ENCODE measurements at places on chromosomes 12 and 14. TPM values are rescaled to one million over a fixed set of nuclear protein-coding genes. Genes with fewer than 3 reads are reported as not detected.

The INHBC gene
- not detected for total RNA-seq

DNA sequence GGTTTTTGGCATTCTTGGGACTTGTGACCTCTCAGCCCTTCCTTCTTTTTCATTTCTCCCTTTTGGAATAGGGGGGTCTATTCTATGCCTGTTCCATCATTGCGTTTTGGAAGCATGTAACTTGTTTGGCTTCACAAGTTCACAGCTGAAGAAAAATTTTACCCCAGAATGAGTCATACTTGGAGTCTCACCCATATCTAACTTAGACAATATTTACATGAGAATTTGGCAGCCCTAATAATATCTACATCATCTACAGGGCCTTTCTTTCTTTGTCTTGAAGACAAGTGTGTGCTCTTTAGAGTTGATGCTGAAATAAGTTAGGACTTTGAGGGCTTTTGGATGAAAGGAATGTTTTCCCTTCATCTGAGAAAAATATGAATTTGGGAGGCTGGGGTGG lies 1312.9 kb upstream of the FLRT2 start:
- H3K36me3 ChIP-seq = peaks cover 6% of the 10 kb centered on the region
- no peaks in the 10 kb centered on the region for H3K27me3 ChIP-seq
- no peak for DNase-seq
- H3K4me1 ChIP-seq = no peaks in the 10 kb centered on the region

The KRT2 gene
- total RNA-seq = not detected

GRCh38 chr12:46043972-46044520 lies 53.7 kb upstream of the SCAF11 start:
- no peaks in the 10 kb centered on the region for H3K4me1 ChIP-seq
- no peak overlapping the region for H3K4me3 ChIP-seq
- no peak for DNase-seq
- peaks cover 6% of the 10 kb centered on the region for H3K27me3 ChIP-seq
- no peak overlapping the region for H3K27ac ChIP-seq
- H3K36me3 ChIP-seq = peaks cover 11% of the 10 kb centered on the region

The ERO1A gene
- 43.9 TPM for total RNA-seq

The CMTM5 gene
- not detected for total RNA-seq

GRCh38 chr14:105366386-105367074 lies 31.8 kb upstream of the TEX22 start:
- H3K27me3 ChIP-seq = no peaks in the 10 kb centered on the region
- H3K4me1 ChIP-seq = no peaks in the 10 kb centered on the region
- no peak overlapping the region for H3K4me3 ChIP-seq
- no peak overlapping the region for H3K27ac ChIP-seq
- H3K36me3 ChIP-seq = peaks cover 9% of the 10 kb centered on the region

The PHLDA1 gene
- total RNA-seq = 12.1 TPM

GRCh38 chr12:100830003-100830795 lies 35.6 kb downstream of the ANO4 start:
- H3K27me3 ChIP-seq = no peaks in the 10 kb centered on the region
- no peaks in the 10 kb centered on the region for H3K36me3 ChIP-seq
- no peak overlapping the region for H3K4me3 ChIP-seq
- no peak for DNase-seq
- H3K4me1 ChIP-seq = no peaks in the 10 kb centered on the region
- no peak overlapping the region for H3K27ac ChIP-seq

The NRXN3 gene
- 7.0 TPM for total RNA-seq

DNA sequence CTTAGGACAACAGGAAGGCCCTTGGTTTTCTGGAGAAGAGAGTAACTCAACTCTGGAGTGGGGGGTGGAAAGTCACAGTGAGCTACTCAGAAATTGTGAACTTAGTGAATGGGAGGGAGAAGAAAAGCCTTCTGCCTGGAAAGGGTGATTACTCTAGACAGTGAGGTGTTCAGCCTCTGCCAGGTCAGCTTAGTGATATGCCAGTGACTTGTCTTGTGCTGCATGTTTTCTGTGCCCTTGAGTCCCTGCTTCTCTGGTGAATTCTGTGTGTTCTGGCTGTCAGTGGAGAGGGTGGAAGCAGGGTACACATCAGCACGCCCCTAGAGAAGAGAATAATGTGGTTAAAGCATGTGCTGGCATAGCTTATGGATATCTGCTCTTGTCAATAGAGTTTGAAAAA lies 13.4 kb downstream of the ATP23 start:
- no peaks in the 10 kb centered on the region for H3K27me3 ChIP-seq
- H3K4me1 ChIP-seq = peaks cover 4% of the 10 kb centered on the region
- H3K4me3 ChIP-seq = no peak overlapping the region
- H3K36me3 ChIP-seq = peaks cover 23% of the 10 kb centered on the region
- no peak for DNase-seq

GRCh38 chr14:94522115-94522724 lies 13.0 kb upstream of the SERPINA12 start:
- H3K27me3 ChIP-seq = peaks cover 27% of the 10 kb centered on the region
- H3K36me3 ChIP-seq = no peaks in the 10 kb centered on the region
- peaks cover 9% of the 10 kb centered on the region for H3K4me1 ChIP-seq
- H3K27ac ChIP-seq = no peak overlapping the region
- H3K4me3 ChIP-seq = no peak overlapping the region
- no peak for DNase-seq

The DACT1 gene
- 120 TPM for total RNA-seq

The PRPH gene
- not detected for total RNA-seq

- no peaks in the 10 kb centered on the region for H3K36me3 ChIP-seq
- no peak overlapping the region for H3K4me3 ChIP-seq
- H3K4me1 ChIP-seq = no peaks in the 10 kb centered on the region
These were observed 81.4 kb downstream of the KIF26A start for GRCh38 chr14:104219731-104220214.

DNA sequence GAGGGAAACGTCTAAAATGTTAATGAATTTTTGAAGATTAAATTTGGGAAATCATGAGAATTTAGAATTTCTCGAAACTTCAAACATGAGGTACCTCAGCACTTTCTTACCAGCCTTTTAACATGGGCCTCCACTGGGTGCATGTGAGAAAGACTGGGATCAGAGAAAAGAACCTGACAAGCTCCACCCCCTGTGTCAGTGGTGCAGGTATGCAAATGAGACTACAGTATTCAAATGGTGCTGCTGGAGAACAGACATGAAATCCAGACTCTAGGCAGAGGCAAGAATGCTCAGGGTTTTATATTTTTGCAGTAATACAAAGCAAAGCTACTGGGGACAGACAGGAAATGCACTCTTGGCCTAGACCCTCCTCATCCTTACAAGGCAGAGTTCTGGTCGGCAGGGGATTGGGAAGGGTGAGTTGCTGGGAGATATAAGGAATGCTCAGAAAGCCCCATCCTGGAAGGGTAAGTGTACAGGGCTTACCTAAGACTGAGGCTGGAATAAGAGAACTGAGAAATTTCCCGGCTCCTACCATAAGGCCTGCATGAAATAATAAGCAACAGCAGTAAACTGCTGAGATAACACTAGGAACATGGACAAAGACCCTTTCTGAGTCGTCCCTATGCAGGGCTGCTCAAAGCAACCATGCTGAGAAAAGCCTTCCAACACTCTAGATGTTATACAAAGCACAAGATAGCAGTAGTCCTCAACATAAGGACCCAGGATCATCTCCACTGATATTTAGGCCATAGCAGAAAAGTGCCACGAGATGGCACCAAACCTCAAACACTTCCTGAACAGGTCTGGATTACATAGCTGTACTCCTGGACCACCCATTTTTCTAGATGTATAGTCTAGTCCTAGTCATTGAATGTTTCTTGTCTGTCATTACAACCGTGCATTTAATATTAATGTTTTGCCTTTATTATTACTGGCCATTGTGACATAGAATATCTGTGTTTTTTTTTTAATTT lies 260.8 kb downstream of the RASSF9 start:
- no peak overlapping the region for H3K27ac ChIP-seq
- DNase-seq = no peak
- peaks cover 10% of the 10 kb centered on the region for H3K4me1 ChIP-seq
- peaks cover 1% of the 10 kb centered on the region for H3K36me3 ChIP-seq

DNA sequence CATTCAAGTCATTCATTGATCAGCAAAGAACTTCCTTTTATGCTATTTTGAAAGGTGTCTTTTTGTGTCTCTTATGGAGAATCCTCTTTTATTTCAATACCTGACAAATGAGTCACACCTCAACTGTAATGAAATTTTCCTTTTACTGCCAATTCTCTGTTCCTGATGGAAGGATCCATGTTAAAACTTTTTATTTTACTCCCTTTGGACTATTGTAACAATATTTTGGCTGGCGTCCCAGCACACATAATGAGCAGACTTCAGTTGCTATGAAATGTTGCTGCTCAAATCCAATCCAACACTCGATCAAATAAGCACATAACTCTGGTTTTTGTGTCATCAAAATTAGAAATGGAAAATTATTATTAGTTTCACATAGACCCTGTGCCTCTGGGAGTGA lies 21.9 kb upstream of the SLC15A5 start:
- no peak overlapping the region for H3K4me3 ChIP-seq
- peak overlapping the region; percentile 29 for H3K27ac ChIP-seq
- H3K4me1 ChIP-seq = peaks cover 8% of the 10 kb centered on the region
- no peaks in the 10 kb centered on the region for H3K27me3 ChIP-seq
- no peak for DNase-seq

GRCh38 chr12:2294651-2295475 lies 242.1 kb downstream of the CACNA1C start:
- peaks cover 89% of the 10 kb centered on the region for H3K4me1 ChIP-seq
- no peak for DNase-seq
- no peaks in the 10 kb centered on the region for H3K27me3 ChIP-seq
- H3K27ac ChIP-seq = peak overlapping the region; percentile 77
- H3K4me3 ChIP-seq = no peak overlapping the region

GRCh38 chr12:124557518-124558223 lies 9.7 kb downstream of the NCOR2 start:
- H3K36me3 ChIP-seq = no peaks in the 10 kb centered on the region
- H3K4me1 ChIP-seq = peaks cover 51% of the 10 kb centered on the region

The SLC5A8 gene
- not detected for total RNA-seq

- H3K27me3 ChIP-seq = no peaks in the 10 kb centered on the region
- H3K27ac ChIP-seq = no peak overlapping the region
- no peak overlapping the region for H3K4me3 ChIP-seq
- peaks cover 34% of the 10 kb centered on the region for H3K4me1 ChIP-seq
- H3K36me3 ChIP-seq = no peaks in the 10 kb centered on the region
These were observed 81.5 kb downstream of the BHLHE41 start for GRCh38 chr12:26043135-26044006.

The MSRB3 gene
- 104 TPM for total RNA-seq

GRCh38 chr12:90473831-90474230 lies 481.1 kb downstream of the CCER1 start:
- no peak for DNase-seq
- H3K27me3 ChIP-seq = no peaks in the 10 kb centered on the region
- no peak overlapping the region for H3K4me3 ChIP-seq
- no peak overlapping the region for H3K27ac ChIP-seq

DNA sequence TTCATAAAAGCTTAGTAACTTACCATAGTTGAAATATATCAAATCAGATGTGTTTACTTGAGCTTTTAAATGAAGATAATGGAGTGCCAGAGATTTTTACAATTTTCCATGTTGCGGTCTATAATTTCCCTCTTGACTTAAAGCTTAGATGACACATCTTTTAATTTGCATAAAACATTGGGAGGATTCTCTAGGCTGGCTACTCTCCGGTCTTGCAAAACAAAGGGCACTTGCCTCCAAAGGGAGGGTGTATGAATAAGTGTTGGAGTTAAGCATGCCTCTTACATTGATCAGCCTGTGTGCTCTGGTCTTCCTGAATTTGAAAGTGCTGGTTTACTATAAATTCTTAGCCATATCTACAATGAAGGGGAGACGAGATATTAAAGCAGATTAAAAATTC lies 336.4 kb upstream of the NAV3 start:
- no peaks in the 10 kb centered on the region for H3K36me3 ChIP-seq
- H3K4me3 ChIP-seq = no peak overlapping the region
- no peaks in the 10 kb centered on the region for H3K4me1 ChIP-seq
- H3K27ac ChIP-seq = no peak overlapping the region

GRCh38 chr12:129523621-129524020 lies 380.2 kb downstream of the TMEM132D start:
- no peaks in the 10 kb centered on the region for H3K36me3 ChIP-seq
- no peak overlapping the region for H3K4me3 ChIP-seq
- H3K27me3 ChIP-seq = no peaks in the 10 kb centered on the region
- no peak overlapping the region for H3K27ac ChIP-seq
- H3K4me1 ChIP-seq = peaks cover 4% of the 10 kb centered on the region
- no peak for DNase-seq

DNA sequence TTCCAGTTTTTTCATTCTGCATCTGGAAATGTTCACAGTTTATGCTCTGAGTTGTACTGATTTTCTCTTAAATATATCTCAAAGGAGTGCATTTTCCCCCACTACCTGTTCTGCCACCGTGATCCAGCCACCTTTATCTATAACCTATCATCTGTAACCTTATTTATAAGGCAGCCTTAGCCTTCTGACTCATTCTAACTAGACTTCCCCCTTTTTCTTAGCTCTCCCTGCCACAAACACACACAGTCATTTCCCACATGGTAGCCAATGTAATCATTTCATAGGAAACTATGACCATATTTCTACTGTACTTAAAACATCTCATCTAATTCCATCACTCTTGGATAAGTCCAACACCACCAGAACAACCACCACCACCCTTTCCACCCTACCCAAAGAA lies 10.8 kb upstream of the GYS2 start:
- H3K36me3 ChIP-seq = no peaks in the 10 kb centered on the region
- peaks cover 2% of the 10 kb centered on the region for H3K27me3 ChIP-seq
- no peak overlapping the region for H3K4me3 ChIP-seq
- peaks cover 7% of the 10 kb centered on the region for H3K4me1 ChIP-seq
- peak overlapping the region; percentile 1 for H3K27ac ChIP-seq

DNA sequence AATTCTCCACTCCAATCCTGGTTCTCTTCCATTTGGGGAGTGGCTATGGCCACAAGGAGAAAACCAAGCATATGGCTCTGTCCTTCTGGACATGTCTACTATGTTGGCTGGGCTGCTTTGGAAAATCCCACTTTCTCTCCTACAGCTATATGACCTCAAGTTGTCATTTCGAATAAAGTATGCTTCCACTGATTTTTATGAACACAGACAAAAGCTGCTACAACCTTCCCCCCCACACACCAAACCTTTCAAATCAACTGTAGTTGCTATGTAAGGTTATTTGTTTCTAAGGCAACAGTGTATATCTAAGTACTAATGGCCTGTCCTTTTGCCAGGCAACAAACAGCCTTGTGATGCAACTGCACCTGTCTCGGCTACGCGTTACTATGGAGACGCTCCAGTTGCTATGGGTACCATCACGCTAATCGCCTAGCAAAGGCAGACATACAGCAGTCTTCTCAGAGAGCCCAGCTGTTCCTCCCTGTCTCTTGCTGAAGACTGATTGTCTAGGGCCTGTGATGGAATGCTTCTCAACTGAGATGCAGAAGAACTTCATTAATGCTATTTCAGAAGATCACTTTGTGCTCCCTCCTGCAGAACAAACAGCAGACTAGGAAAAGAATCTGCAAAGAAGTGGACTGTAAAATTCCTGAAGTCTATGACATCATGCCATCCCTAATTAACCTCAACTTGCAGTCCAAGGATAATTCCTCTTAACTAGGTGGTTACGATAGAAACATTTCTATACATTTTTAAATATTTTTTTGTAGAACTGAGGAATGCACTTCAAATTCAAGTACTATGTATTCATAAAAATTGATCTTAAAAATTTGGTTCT lies 67.6 kb downstream of the FOXN3 start:
- H3K27ac ChIP-seq = peak overlapping the region; percentile 63
- H3K4me1 ChIP-seq = peaks cover 42% of the 10 kb centered on the region
- H3K27me3 ChIP-seq = no peaks in the 10 kb centered on the region
- DNase-seq = no peak
- peaks cover 20% of the 10 kb centered on the region for H3K36me3 ChIP-seq
- no peak overlapping the region for H3K4me3 ChIP-seq
